Nucleus accumbens (tissue), 56 donors: ENCODE measurements at places on chromosomes 3 and 15.

DNA sequence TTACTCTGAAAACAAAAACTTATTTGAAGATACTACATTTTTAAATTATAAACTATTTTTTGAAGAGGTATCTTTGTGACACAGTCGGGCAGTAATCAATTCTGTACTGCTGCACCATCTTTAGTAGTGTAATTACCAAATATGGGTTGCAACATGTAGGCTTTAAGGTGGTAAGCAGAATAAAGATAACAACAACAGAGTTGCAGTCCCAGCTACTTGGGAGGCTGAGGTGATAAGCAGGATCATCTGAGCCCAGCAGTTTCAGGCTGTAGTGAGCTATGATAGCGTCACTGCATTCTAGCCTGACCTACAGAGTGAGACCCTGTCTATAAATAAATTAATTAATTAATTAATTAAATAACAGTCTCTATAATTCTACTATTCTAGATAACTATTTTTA, 6.0 kb downstream of the PLOD2 start:
- no peak for DNase-seq

GRCh38 chr15:25392806-25393205, 46.0 kb downstream of the UBE3A start:
- no peak for DNase-seq

- no peak for DNase-seq
Observed at GRCh38 chr3:143585720-143586456, 262.4 kb downstream of the SLC9A9 start.

- no peak for DNase-seq
Observed at GRCh38 chr3:149278911-149279310, 54.5 kb downstream of the TM4SF18 start.

DNA sequence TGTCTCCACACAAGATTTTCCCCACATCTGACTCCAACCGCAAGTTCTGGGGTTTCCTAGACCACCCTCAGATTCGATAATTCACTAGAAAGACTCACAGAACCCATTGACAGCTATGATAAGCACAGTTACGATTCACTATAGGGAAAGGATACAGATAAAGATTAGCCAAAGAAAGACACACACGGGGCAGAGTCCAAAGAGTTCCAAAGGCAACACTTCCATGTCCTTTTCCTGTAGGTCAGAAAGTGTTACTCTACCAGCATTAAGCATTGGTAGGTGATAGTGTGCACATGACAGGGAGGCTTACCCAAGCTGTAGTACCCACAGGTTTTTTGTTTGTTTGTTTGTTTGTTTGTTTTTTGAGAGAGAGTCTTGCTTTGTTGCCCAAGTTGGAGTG, 48.1 kb downstream of the PHLDB2 start:
- DNase-seq: no peak

- DNase-seq: no peak
Observed at GRCh38 chr15:60619131-60619530, 140.2 kb upstream of the ICE2 start.

DNA sequence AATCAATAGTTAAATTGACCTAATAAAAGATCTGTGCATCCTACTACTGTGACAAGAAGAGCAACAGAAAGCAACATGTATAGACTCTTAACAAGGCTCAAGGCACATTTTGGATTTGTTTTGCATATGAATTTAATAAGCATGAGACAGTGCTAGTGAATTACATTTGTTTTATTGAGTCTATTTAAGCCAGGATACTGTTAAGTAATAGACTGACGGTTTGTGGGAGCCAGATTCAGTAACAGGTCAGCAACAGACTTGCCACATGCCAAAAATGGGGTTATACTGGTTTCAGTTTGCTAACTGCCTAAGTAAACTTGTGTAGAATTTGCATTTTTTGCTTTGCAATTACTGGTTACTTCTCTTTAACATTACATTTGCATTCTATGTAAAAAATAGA, 54.0 kb downstream of the MBNL1 start:
- no peak for DNase-seq

- no peak for DNase-seq
Observed at GRCh38 chr15:47266566-47266965, 450.7 kb upstream of the SEMA6D start.

- no peak for DNase-seq
Observed at GRCh38 chr3:181358060-181358459, 353.7 kb upstream of the SOX2 start.

- DNase-seq: no peak
Observed at GRCh38 chr15:62105266-62105665, 38.5 kb downstream of the C2CD4A start.

- no peak for DNase-seq
Observed at GRCh38 chr3:122921791-122922651, 105.5 kb downstream of the SEMA5B start.

DNA sequence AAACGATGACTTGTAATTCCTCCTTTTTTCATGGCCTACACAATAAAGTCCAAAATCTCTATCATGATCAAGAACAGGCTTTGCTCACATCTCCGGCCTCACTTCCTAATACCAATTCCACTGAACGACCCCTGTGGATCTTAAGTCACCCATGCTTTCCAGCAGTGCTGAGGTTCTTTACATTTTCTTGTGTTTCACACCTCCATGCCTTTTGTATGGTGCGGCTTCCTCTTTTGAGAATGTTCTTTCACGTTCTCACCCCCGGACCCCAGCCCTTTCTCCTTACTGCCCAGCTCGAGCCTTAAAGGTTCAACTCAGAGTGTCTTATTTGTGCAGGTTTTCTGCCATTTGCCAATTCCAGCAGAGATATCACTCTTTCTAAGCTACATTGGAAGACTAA, 70.1 kb downstream of the CSNK1G1 start:
- DNase-seq: no peak

- DNase-seq: no peak
Observed at GRCh38 chr3:43597961-43598360, 23.9 kb downstream of the ANO10 start.

GRCh38 chr3:37994639-37994972, 4.0 kb downstream of the VILL start:
- DNase-seq: no peak

DNA sequence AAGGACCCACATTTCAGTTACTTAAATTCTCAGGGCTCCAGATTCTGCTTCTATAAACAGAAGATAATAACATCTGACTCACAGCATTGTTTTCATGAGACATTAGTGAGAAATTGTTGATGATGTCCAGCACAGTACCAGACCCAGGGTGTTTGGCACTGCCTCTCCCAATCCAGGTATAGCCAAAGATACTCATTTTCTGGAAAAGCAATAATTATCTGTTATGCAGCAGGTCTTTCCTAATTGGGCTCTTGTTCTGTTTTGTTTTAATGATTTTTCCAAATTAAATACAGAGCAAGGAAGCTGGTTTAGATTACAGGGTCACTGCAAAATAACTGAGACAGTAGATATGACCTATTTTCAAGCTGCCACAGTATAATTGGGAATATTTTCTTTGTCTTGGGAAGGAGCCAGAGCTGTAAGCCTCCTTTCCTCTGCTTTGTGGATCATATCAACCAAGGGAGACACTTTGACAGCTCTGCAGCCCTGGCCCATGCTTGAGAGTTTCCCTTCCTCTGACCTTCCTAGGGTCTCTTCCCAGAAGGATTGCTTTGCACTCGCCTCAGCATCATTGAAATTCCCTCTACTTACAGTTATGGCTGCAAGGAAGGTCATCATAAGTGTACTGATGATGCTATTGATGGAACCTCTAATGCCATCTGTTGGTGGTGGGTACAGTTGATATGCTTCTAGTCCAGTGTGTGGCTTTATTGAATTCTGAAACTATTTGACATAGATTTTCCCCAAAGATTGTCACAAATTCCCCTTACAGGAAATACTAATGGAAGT, 522.4 kb upstream of the ADAMTS9 start:
- no peak for DNase-seq

DNA sequence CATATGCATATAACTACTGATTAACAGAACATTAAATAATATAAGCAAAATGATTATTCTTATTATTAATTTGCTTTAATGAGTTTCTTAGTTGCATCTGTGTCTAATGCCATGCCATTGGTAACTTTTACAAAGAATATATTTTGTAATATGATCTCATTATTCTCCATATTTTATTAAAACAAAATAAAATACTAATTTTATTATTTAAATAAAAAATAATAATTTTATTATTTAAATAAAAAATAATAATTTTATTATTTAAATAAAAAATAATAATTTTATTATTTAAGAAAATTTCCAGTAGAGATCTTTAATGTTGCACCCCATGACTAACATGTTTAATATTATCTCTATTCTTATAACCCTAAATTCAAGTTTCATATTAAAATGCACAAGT, 771.1 kb downstream of the NR2F2 start:
- no peak for DNase-seq

- no peak for DNase-seq
Observed at GRCh38 chr3:9468460-9468859, 71.0 kb downstream of the SETD5 start.

GRCh38 chr3:194422188-194422587, 23.1 kb upstream of the GP5 start:
- no peak for DNase-seq

- DNase-seq: no peak
Observed at GRCh38 chr3:101876142-101876541, 26.8 kb downstream of the NFKBIZ start.

GRCh38 chr3:85977615-85978338, 1013.2 kb downstream of the VGLL3 start:
- no peak for DNase-seq

DNA sequence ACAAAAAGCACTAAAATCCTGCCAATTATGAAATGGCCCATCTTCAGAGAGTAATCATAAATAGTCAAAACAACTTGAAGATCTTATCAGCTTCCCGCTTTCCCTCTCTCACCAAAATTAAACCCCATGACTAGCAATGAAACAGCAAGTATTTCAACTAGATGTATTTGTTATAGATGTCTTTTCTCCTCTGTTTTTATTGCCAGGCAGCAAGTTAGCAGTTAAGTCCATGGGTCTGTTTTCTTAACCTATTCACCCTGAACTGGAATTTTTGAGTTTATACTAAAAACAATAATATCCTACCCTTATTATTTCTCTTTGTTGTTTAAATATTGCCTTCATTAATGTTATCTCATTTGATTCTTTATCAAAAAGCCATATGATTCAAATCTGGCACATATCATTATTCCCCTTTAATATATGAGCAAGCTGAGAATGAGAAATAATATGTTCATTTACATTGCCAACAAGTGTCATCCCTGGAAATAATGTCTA, 23.3 kb downstream of the AQP9 start:
- no peak for DNase-seq

- no peak for DNase-seq
Observed at GRCh38 chr15:37872661-37873060, 61.8 kb upstream of the TMCO5A start.

- no peak for DNase-seq
Observed at GRCh38 chr3:23253214-23253613, 50.1 kb downstream of the UBE2E2 start.

DNA sequence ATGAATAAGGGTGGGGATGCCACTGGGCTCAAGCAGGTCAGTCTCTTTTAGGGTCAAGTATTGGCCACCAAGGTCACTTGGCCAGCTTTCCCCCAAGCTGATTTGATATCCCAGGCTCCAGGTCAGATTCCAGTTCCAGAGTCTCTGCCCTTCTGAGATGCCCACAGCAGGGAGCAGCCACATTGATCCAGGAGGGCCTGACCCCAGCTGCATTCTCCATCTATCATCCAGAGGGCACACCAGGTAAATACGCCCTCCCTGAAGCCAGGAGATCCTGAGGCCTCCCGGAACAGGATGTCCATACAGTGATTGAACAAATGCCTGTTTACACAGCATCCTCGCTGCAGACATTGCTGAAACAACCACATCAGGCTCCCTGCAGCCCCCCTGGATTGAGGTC, 264.6 kb upstream of the TLE3 start:
- no peak for DNase-seq

- no peak for DNase-seq
Observed at GRCh38 chr3:141845407-141846049, 30.9 kb upstream of the ATP1B3 start.

- no peak for DNase-seq
Observed at GRCh38 chr3:168839653-168840052, 743.9 kb upstream of the GOLIM4 start.

- DNase-seq: no peak
Observed at GRCh38 chr3:187770224-187770623, 25.0 kb upstream of the BCL6 start.

- no peak for DNase-seq
Observed at GRCh38 chr15:61404567-61404966, 175.5 kb upstream of the RORA start.
